Right kidney (tissue), 9 donors: ENCODE measurements at places on chromosomes 16 and 17.
A peak's percentile ranks its signal among the peaks of the same experiment; 100 is the strongest.

DNA sequence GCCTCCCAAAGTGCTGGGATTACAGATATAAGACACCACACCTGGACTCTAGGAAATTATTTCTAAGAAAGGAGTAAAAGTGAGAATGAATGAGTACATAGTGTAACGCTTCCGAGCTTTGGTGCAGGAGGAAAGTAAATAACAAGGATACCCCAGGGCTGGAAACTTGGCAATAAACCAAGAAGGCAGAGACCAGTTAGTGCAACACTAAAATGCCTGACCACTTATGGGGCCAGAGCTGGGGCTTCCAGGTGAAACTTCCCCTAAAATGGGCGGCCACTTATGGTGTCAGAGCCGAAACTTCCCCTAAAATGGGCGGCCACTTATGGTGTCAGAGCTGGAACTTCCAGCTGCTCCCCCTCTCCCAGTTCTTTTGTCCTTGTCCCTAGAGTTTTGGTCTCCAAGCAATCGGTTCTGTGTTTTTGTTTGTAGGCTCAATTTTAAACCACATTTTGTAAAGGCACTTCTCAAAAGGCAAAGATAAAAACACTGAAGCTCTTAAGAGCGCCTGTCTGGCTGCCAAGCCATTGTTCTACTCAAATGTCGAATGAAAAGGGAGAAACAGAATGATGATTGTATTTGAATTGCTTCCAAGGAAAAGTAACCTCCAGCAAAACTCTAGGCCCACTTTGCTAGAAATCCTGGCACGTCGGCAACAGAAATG, 63.9 kb downstream of the NXN start:
- DNase-seq: no peak

GRCh38 chr16:87822108-87822970, 47.0 kb downstream of the SLC7A5 start:
- peak; percentile 53 for DNase-seq

GRCh38 chr17:35676441-35676840, 55.0 kb upstream of the RASL10B start:
- no peak for DNase-seq

- DNase-seq: no peak
These were observed 96.3 kb downstream of the CYLD start for GRCh38 chr16:50838165-50838564.

DNA sequence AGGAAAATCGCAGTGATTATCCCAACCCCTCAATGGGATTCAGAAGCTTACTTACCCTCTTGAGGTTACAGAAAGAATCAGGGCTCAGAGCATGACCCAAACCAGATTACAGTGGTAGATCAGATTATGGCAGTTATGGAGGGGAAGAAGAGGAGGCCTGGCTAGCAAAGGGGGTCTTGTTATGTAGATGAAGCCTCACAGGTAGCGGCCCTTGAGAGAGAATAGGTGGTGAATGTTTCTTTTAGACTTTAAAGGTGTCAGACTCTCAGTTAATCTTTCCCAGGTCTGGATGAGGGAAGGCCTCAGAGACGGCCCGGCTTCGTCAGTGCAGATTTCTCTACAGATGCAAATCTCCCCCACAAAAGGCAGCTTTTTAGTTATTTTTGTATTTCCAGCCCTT, 15.6 kb downstream of the RNF112 start:
- DNase-seq: no peak

GRCh38 chr17:67375716-67376115, 1.4 kb upstream of the PITPNC1 start:
- DNase-seq: no peak

DNA sequence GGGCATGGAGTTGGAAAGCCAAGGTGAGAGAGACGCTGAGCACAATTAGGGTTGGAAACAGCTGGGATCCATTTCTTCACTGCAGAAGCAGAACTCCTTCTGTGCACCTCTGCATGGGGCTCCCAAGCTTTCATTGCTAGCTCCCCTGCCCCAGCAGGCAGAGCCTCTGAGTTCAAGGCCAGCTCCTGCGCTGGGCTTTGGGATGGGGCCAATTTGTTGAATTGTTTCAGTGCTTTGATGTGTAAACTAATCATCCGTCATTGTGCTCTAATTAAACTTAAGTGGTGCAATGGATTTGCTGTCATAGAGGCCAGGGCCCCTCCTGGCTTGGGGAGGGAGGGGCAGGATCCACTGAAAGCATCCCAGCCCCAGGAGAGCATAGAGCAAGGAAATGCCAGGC, 13.5 kb upstream of the LYRM9 start:
- DNase-seq: no peak

- no peak for DNase-seq
These were observed 28.9 kb downstream of the TANC2 start for GRCh38 chr17:62994931-62995330.

- no peak for DNase-seq
These were observed 25.0 kb downstream of the XPO6 start for GRCh38 chr16:28186752-28187151.

DNA sequence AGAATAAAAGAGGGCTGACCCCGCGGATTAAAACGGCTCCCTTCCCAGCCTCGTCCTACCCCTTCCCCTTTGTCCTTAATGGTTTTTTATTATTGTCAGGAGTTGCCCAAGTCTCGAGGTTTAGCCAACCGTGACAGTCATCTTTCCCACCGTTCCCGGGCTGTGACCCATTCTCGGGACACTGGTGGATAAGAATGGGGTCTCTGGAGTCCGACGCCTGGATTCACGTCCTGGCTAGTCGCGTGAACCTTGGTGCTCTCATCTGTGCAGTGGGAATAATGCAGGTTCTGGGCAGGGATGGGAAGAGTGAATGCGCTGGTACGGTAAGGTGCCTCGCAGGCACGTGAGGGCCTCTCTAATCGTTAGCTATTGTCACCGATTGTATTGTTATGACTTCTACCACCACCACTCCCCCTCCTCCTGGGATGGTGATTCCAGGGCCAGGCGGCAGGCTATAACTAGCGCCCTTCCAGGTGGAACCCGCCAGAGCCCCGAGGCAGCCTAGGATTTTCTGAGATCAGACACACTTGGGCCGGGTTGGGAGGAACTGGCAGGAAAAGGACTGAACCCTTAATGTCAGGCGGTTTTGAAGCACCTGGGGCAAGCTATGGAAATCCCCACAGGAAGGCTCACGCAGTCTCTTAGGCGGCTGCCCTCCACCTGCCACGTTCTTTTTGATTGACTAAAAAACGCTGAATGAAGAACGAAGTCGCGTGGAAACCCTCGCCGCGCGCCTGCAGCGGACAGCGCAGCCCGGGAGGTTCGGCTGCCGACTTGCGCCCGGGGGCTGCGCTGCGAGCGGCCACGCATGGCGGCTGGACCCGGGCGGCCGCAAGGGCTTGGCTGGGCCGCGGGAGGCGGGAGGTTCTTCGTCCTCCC, 2.7 kb downstream of the HS3ST3B1 start:
- DNase-seq: peak; percentile 77

GRCh38 chr17:36627101-36627500, 25.7 kb downstream of the MRM1 start:
- DNase-seq: no peak

DNA sequence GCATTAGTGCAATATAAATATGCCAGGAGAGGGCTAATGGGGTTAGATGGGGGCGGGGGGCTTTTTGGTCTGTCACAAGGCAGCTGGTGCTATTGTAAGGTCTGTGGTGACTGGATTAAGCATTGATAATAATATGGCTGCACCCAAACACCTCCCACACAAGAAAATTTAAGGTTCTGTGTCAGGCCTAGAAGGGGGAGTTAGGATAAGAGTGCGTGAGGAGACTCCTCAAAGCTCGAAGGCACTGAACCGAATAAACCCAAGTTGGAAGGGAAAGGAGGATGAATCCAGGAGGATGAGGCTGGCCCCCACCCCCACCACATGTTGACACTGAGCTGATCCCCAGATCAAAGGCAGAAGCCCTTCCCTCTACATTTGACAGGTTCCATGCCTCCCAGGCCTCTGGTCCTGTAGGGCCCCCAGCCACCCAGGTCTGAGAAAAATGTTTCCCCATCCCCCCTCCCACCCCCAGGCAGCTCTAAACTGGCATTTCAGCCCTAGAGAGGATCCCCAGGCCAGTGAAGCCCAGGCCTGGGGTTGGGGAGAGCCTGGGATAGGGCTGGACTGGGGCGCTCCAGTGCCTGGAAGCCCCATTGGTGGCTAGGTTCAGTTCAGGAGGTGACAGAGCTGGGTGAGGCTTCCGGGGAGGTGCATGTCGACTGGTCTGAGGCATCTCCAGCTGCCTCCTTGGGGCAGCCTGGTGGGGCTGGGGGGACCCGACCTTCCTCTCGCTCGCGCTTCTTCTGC, 1.7 kb downstream of the HOXB1 start:
- no peak for DNase-seq

GRCh38 chr17:8746501-8747236, 2.0 kb upstream of the CCDC42 start:
- DNase-seq: no peak

DNA sequence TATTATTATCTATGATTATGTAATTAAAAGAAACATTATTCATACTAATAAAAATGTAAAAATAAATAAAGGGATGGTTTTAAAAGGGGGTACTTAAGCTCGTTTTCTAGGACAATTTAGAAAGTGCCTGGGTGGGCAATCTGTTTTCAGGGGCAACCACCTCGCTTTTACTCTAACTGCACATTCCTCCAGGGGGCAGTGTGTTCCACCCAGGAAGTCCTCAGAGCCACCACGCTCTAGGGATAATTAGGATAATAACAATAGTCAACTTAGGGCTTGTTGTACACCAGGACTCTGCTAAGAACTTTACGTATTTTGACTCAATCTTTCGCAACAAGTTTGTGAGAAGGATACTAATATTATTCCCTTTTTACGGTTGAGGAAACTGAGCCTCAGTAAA, 396.7 kb upstream of the MAF start:
- DNase-seq: no peak

- DNase-seq: no peak
These were observed 473.9 kb downstream of the TOX3 start for GRCh38 chr16:52073024-52073423.

- no peak for DNase-seq
These were observed 1.3 kb upstream of the ACAP1 start for GRCh38 chr17:7334938-7335538.

DNA sequence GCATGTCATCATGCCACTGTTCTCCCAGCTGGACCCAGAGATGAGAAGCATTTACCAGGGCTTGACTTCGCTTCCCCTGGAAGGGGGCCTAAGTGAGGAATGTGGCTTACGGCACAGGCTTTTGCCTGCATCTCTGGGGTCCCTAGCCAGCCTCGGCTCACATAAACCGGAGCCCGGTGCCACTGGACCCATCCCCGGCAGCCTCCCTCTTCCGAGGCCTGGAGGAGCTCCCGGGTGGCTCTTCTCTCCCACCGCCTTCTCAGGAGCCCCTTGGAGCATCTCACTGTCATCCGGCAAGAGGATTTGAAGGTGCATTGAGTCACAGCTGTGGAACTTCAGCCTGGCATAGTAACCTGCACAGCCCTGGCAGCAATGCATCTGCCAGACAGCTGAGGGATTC, 29.9 kb upstream of the TBX2 start:
- DNase-seq: no peak

GRCh38 chr17:44219616-44220212, at the start of gene UBTF:
TSS of gene UBTF (minus strand) at chr17:44219675. CDS start at chr17:44218229, 1,446 bp downstream.
- no peak for DNase-seq

- DNase-seq: no peak
These were observed 75.8 kb downstream of the TEX14 start for GRCh38 chr17:58615768-58616659.

GRCh38 chr17:65900216-65900615, 291.7 kb downstream of the CEP112 start:
- DNase-seq: no peak

DNA sequence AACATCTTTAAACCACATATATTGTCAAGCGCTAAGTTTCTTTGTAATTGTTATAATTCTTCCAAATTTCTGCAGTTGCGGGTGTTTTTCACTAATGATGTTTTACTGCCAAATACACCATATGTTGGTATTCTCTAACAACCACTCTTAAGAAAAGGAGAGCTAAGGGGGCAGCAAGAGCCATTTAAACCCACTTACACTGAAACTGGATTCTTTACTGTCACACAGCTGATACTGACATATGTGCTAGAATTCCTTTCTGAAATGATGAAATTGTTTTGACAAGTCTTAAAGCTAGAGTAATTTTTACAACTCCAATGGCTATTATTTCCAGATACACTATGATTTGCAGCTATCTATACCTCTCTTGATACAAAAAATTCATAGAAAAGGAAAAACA, 483.1 kb downstream of the CDH11 start:
- DNase-seq: no peak

DNA sequence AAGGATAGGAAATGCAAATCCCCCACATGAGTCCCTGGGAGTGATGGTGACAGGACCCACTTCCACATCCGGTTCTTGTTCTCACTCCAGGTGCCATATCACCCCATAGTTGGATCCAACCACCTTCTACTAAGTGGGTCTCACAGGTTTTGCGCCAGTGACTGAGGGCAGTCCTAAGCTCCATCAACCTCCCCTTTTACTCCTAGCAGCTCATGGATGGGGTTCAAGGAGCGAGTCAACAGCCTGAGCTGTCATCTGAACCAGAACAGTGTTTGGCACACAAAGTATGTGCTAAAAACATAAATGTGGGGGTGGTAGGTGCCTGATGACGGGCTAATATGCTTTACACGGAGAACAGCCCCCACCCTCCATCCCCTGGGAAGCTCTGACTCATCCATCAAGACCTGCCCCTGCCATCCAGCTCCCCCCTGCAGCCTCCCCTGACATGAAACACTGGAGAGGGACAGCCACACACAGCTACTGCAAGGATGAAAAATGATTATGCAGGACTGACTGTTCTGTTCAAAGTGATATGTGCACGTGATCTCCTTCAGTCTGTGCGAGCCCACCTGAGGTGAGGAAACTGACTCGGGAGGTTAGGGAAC, 143.2 kb upstream of the CDH5 start:
- DNase-seq: no peak

DNA sequence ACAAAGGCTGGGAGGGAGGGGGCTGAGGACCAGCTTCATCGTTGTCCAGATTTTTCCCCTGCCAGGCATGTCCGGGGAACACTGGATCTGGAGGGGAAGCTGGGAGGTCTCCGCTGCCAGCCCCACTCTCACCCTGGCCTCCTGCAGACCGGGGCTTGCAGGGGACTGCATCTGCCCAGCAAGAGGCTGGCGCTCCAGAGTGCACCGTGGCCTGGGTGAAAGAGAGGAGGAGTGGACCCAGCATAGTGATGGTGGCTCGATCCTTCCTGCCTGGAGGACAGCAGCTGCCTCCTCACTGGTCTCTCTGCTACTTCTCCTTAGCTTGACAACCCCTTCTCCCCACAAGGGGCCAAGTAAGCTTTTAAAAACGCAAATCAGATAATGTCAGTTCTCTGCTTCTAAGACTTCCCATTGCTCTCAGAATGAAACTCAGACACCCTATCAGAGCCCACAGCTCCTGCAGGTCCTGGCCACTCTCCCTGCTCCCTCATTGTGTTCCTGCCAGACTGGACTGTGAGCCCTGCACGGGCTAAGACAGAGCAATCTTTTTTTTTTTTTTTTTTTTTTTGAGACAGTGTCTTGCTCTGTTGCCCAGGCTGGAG, 15.0 kb downstream of the CPNE2 start:
- no peak for DNase-seq

- no peak for DNase-seq
These were observed 38.5 kb upstream of the CNEP1R1 start for GRCh38 chr16:49986351-49987124.

DNA sequence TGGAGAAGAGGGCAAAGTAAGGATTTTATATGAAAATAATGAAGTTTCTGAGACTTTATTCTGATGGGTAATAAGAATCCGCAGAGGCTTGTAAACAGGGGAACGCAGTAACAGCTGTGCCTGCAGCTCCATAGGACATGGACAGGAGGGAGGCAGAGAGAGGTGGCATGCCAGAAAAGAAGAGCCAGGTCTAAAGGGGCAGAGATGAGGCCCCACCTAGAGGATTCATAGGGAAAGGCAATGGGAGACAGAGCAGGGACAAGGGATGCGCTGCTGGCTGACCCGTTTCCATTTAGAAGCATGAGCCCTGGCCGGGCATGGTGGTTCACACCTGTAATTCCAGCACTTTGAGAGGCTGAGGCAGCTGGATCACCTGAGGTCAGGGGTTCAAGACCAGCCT, 340.3 kb upstream of the CDH5 start:
- DNase-seq: no peak
